ENCODE measurements at places on chromosomes 16 and 17.

DNA sequence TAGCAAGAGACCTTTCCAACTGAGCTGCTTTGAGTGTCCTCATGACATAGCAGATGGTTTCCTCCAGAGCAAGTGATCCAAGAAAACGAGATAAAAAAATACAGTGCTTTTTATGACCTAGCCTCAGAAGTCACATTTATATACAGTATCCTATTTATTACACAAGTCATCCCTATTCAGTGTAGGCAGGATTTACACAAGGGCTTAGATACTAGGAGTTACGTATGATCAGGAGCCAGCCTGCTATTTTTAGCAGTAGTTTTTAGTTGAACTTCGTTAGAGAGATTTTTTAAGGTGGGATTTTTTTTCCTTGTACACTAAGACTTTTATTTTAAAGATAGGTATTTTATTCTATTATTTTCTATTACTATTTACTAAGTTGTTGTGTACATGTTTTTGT, 58.4 kb downstream of the PHKB start:
- no peak for DNase-seq

DNA sequence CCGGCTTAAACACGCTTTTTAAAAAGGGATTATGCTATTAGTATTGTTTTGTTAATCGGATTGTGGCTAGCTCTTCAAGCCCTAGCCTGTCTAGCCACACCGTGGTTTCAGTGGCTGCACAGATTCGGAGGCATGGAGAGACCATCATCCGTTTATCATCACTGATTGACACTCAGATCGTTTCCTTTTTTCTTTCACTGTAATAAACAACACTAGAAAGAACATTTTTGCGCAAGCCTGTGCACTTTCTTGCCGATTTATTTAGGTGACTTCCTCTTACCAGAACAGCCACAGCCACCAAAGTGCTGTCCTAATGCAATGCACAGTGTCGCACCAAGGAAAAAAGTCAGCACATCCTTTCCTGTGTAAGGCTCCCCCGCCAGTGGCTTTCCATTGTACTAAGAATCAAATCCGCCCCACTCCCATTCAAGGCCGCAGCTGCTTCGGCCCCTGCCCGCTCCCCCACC, 78.2 kb downstream of the CRISPLD2 start:
- no peak for DNase-seq

GRCh38 chr16:86258713-86259112, 251.6 kb upstream of the FOXF1 start:
- DNase-seq, result no peak

GRCh38 chr17:79607940-79608623, 2.8 kb downstream of the RBFOX3 start:
- peak; percentile 8 for DNase-seq
